Fibroblast of skin of abdomen (primary cell): ENCODE measurements at places on chromosomes 4 and X.

GRCh38 chr4:107977966-107978705 lies 11.6 kb upstream of the HADH start:
- DNase-seq: no peak

DNA sequence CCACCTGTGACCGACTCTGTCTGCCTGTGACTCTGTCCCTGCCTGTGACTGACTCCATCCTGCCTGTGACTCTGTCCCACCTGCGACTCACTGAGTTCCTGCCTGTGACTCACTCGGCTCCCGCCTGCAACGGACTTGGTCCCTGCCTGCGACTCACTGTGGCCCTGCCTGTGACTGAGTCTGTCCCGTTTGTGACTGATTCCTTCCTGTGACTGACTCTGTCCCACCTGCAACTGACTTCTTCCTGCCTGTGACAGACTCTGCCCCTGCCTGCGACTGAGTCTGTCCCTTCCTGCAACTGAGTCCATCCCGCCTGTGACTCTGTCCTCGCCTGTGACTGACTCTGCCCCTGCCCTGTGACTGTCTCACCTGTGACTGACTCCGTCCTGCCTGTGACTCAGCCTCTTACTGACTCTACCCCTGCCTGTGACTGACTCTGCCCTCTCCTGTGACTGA lies 9.6 kb upstream of the UVSSA start:
- no peak for DNase-seq

GRCh38 chr4:3402491-3403347 lies 39.0 kb upstream of the HGFAC start:
- DNase-seq: peak; percentile 85

DNA sequence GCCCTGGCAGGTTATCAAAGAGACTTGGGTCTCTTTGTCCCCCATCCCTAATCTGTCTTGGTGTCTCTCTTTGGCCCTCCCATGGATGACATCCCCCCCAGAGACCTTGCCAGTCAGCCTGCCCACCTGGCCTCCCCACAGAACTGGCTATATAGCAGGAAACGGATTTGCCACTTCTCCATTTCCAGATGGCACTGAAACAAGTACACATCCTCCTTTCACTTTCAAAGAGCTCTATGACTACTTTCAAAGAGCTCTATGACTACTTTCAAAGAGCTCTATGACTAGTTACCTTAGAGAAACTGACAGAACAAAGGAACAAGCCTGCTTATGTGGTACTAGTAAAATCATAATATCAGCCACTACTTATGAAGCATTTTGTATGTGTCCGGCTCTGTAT lies 175.3 kb downstream of the MAML3 start:
- no peak for DNase-seq

GRCh38 chr4:183563874-183564273 lies 59.0 kb downstream of the ING2 start:
- no peak for DNase-seq

DNA sequence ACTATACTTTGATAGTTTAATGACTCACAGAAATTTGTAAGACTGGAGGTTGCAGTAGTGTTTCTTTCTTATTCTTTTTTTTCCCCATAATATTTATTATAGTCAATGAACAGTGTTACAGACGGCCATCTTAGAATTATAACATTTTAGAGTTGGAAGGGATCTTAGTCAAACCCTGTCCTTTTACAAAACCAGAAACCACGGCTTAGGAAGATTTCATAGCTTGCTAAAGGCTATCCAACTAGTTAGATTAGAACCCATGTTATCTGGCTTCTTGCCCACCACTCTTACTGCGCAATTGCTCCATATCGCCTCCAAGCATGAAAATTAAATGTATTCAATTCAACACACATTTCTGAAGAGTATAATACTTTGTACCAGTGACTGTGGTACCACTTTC lies 1.1 kb downstream of the XIAP start:
- DNase-seq: no peak

DNA sequence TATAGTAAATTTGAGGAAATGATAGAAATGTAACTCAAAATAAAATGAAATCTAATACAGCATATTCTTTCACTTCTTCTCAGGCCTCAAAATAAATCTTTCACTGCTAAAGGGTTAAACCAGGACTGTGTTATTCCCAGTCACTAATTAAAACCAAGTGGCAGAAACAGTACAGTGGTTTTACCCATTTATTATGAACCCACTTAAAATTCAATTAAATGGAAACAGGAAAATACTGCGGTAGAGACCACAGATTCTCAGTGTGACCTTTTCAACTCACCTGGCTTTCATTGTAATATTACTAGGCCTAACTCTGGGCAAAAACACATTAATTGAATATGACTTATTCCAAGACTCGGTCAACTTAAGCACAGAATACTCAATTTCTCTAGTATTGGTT lies 176.5 kb upstream of the DKK2 start:
- DNase-seq: peak; percentile 56

- DNase-seq: peak; percentile 75
Measured at GRCh38 chrX:30039768-30040167, 175.6 kb upstream of the MAGEB2 start.

DNA sequence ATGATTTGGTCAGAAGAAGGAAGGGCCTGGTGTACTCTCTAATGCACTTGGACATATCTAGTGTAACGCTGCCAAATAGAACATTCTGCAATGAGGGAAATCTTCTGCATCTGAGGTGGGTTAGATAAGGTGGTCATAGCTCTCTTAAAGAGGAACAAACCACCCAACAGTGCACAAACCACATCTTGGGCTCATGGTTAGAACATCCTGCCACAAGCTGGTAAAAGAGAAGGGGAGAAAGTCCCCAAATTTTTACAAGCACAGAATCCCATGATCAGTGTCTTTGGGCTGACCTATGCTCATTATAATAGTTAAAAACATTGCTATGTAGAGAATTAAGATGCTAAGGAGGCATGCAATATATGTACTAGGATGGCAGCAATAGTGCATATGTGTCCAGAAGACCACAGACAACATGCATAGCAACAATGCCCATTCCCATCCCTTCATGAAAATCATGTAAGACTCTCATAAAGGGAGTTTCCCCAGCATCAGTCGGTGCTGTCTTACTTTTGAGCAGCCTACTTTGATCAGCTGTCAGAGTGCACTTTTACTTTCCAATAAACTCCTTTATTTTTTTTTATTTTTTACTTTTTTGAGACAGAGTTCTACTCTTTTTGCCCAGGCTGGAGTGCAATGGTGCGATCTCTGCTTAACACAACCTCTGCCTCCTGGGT lies 99.7 kb upstream of the SLC7A11 start:
- no peak for DNase-seq

DNA sequence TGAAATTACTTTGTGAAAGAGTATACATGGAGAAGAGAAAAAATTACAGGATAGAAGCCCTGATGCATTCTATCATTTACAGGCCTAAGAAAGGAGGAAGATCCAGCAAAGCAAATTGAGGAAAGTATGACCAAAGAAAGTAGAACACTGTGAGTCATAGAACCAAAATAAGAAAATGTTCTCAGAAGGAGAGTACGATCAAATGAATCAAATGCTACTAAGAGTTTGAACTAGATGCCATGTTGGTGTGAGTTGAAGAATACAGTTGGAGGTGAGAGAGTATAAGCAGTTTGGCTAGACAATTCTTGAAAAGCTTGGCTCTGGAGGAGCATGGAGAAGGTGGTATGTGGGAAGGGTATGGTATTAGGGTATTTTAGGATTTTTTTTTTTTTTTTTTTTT lies 161.8 kb downstream of the RPA4 start:
- DNase-seq: no peak

GRCh38 chrX:41670112-41670511 lies 18.7 kb upstream of the GPR34 start:
- no peak for DNase-seq

DNA sequence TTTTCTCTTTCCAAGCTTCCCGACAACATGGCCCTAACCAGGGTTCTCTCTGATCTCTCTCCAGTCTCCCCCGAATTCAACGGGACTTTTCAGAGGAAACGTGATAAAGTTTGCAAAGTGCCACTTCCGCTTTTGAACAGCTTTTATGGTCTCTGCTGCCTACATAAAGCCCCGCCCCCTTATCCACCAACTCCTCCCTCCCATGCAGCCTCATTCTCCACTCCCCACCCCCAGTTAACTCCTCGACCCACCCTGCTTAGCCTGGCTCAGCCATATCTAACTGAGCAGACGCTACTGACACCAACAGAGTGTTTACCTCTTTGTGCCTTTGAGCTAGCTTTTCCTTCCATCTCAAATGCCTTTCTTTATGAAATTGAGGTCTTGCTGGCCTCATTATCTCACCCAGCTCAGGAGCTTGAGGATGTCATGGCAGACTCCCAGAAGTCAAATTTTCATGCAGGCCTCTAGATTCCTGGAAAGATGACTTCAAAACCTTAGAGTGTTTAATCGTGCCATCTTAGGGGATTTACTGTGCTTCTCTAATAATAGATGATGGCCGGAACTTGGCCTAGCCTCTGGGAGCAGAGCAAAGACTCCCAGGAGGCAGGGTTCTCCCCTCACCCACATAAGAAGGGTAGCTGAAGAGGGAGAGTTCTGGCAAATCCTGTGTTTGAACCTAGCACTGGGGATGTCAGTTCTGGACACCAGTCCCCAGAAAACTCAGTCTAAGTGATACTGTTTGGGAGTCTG lies 606.0 kb downstream of the BCOR start:
- no peak for DNase-seq

- DNase-seq: no peak
Measured at GRCh38 chr4:108416831-108417230, 203.5 kb upstream of the RPL34 start.

- DNase-seq: no peak
Measured at GRCh38 chr4:105472871-105473323, 965 bp downstream of the PPA2 start.
